ENCODE measurements at places on chromosomes 2 and 18.

GRCh38 chr2:207194028-207194427 lies 28.3 kb upstream of the KLF7 start:
- DNase-seq = no peak

DNA sequence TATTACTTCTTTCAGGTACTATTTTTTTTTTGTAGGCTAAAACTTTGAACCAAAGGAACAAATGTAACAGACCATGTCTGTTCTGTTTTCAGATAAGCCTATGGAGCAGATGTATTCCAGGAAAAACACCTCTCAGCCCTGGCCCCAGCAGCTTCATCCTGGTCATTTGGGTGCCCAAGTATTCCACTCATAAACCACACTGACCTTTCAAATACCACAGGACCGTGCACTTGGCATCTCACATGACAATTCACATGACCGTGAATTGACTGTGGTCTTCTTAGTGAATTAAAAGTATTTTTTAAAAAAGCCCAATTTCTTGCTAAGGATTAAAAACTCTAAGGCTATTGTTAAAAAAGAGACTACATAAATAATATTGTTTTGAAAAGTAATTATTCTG lies 50.2 kb downstream of the SMIM21 start:
- DNase-seq = no peak

DNA sequence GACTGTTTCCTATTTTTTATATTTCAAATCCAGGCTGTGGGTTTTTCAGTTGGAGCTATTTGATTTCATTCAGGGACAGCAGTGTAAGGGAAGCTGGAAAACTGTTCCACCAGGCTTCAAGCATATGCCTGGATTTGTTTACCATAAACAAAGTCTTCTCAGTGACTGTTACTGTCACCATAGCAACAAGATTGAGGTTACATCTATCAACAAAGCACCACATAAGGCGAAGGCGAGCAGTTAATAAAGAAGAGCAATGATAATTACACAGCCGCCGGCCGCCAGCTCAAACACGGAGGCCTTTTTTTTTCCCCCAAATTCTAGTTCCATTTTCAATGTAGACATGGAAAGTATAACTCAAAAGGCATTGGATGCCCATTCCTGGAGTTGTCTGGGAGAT lies 553.7 kb upstream of the SYT4 start:
- DNase-seq = no peak

DNA sequence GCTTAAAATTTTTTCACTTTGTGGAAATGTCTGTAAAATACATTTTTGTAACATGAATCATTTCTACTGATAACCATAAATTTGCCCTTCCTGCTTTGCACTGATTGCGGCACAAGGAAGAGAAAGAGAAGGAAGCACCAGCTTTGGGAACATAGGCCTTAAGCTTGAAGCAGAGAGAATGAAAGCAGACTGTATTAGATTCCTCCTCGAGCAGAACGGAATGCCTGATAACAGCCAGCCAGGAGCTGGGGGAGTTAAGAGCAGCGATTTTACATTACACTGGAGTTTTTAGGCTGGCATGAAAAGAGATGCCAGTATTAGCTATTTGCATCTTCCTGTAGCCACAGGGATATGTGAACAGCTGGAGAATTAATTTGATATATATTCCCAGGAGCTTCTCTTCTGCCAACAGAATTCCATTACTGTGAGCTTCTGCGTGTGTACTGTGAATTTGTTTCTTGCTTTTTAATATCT lies 33.5 kb downstream of the CRIM1 start:
- DNase-seq = no peak

DNA sequence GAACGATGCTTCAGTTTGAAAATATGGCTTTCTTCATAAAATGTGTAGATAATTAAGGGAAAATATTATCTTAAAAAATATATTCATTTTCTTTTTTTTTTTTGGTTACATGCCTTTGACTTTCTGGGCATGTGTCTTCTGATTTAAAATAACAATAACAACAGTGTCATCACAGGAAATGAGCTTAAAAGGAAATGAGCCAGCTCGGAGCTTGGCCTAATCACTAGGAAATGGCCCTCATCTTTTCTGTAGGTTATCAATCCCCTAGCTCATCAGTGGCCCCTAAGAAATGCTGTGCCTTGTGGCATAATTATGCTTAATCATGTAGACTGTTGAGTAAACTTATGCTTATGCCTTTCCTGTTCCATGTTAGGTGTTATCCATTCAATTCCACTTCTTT lies 141.8 kb upstream of the FHL2 start:
- DNase-seq = no peak

DNA sequence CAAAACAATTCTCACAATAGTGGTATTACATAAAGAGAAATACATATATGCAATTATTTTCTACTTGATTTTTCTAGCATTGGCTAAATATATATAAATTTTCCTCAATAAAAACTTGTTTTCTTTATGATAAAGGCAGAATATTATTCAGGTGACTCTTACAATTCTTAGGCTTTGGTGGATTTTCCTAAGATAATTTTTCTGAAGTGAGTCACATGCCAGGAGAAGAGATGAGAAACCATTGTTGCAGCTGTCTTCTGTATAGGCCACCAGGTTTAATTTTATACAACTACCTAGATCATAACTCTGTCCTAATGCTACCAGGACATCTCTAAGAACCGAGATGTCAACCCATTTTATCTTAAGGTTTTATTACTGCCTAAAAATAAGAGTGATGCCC lies 552.4 kb upstream of the CDH2 start:
- no peak for DNase-seq

- no peak for DNase-seq
Measured at GRCh38 chr2:18402-19271, 27.7 kb downstream of the FAM110C start.

DNA sequence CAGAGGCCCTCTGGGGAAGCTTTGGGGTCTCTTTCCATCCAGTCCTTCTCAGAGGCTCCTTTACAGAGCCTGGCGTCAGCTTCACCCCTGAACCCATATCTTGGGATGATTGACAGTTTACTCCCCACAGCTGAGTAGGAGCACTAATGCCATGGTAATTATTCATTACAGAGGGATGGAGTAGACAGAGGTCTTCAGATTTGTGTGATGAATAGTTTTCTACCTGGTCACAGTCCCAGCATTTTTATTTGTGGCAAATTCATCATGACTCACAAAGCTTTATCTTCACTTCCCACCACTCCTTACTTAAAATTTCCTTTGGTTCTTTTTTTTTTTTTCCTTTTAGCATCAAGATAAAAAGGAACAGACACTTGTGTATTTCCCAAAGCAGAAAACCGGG lies 104.2 kb downstream of the CCDC85A start:
- no peak for DNase-seq

- DNase-seq = no peak
Measured at GRCh38 chr2:101766337-101766736, 68.8 kb downstream of the MAP4K4 start.

DNA sequence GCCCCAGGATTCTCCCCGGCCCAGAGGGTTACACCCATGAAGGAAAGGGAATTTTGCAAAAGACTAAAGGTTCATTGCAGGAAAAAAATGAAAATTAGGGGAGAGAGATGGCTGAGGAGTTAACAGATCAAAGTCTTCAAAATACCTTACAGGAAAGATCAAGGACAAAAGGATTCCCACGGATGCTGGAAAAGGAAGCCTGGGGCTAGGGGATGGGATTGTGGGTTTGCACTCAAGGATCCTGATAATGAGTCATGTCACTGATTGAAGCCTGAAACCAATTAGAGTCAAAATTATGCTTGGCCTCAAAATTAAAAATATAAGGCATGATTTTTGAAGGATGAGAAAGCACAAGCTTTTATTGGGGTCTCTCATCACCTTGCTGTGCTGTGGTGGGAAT lies 32.6 kb upstream of the COPS8 start:
- DNase-seq = no peak

GRCh38 chr2:37449761-37450296 lies 105.4 kb downstream of the QPCT start:
- DNase-seq = no peak

DNA sequence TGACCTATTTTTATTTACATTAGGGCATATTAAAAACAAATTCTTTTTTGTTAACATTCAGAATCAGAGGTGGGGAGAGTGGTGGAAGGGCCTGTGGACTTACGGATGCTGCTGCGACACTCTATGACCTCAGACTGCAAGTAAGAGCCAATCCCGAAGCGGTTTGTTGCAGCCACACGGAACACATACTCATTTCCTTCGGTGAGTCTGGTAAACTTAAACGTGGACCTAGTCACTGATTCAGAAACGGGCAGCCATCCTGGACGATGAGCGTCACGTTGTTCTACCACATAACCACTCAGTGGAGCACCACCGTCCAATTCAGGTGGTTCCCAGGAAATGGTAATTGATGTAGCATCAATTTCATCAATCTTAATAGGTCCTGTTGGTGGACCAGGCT lies 61.9 kb downstream of the PLEKHA3 start:
- no peak for DNase-seq

DNA sequence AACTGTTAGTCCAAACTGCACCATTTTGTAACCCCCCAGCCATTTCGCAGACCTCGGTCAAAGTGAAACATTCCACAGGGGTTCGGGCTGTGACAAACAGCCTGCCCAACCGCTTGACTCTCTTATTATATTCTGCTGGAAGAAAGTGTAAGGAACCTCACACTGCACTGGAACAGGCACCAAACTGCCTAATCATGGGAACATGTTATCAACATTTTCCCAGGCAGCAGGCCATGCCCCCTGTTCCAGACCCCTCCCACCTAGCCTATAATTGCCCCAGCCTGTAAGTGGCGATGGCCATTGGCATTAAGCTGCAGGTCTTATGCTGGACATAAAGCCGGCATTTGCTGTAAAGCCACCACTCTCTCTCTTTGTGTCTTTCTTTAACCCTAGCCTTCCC lies 16.9 kb downstream of the LYG2 start:
- no peak for DNase-seq

DNA sequence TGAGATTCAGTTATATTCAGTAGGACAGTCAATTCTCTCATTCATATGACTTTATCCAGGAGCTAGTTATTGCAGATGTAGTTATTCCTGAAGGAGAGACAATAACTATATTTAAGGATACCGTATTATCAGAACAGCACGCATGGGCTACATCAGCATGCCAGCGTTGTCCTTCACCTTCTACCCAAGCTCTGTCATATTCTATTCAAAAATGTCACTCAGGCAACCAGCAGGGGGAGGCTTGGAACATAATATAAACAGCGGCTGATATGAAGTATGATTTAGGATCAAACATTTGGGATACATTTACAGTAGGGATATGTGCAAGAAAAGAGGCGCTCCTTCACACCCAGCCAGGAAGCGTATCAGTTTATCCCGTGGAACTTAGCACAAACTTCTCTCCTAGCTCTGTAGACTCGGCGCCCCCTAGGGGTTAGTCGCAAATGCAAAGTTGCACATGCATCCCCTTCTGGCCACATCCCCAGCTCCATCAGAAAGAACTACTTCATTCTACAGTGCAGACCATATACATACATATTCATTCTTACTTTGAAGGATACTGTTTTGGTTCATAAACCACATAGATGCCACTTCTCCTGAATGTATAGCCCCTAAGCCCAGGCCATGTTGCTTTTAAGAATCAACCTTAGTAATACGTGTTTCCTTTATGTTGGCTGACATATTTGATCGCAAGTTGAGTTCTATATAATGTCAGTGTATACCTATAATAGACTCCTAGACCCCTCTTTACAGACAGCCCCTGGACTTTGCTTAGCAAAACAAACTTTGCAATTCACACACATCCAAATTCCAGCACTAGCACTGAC lies 759.4 kb downstream of the ADCYAP1 start:
- DNase-seq = no peak

- no peak for DNase-seq
Measured at GRCh38 chr2:74399785-74400184, 19.7 kb upstream of the DCTN1 start.

DNA sequence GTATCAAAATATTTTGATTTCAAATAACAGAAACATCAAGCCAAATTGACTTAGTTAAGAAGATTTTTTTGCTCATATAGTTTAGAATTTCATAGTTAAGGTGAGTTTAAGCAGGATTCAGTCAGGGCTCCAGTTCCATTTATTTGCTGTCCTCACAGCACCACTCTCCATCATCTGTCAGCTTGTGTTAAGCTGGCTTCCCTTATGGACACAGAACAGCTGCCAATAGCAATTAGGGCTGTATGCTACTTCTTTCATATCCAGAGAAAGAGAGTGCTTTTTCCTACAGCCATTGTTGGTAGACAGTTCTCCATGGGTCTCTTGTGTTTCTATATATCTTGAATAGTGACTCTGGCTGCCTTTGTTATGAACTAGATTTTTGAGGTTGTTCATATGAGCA lies 95.4 kb upstream of the CYP20A1 start:
- no peak for DNase-seq

GRCh38 chr2:235626658-235627057 lies 132.8 kb downstream of the AGAP1 start:
- DNase-seq = no peak

- DNase-seq = no peak
Measured at GRCh38 chr2:69618362-69618761, 25.2 kb downstream of the AAK1 start.

DNA sequence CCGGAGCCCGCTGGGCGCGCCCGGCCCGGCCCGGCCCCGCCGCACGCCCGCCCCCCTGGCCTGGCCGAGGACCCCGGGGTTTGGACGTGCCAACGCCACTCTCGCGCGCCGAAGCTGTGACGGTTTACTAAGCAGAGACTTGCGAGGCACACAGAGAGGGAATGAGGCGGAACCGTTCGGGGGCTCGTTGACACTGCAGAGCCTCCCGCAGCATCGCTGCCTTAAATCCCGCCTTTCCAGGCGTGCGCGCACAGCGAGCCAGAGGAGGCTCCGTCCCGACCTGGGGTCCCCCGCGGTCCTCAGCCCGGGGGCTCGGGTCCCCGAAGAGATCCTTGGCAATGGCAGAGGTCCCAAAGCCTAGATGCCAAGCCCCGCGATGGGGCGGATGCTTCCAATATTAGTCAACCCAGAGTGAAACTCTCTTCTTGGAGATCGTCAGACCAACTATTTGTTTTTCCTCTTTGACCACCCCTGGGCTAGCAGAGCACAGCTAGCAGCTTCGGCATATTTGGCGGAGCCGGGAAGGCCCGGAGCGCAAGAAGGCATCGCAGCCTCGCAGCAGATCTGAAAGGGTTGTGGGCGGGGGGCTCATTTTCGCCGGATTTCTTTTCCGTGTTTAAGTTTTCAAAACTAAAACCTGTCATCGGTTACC lies at the start of gene ZNF385B:
ZNF385B (minus strand) TSS at position 197 of the 652 bp plus-strand sequence.
- DNase-seq = no peak

DNA sequence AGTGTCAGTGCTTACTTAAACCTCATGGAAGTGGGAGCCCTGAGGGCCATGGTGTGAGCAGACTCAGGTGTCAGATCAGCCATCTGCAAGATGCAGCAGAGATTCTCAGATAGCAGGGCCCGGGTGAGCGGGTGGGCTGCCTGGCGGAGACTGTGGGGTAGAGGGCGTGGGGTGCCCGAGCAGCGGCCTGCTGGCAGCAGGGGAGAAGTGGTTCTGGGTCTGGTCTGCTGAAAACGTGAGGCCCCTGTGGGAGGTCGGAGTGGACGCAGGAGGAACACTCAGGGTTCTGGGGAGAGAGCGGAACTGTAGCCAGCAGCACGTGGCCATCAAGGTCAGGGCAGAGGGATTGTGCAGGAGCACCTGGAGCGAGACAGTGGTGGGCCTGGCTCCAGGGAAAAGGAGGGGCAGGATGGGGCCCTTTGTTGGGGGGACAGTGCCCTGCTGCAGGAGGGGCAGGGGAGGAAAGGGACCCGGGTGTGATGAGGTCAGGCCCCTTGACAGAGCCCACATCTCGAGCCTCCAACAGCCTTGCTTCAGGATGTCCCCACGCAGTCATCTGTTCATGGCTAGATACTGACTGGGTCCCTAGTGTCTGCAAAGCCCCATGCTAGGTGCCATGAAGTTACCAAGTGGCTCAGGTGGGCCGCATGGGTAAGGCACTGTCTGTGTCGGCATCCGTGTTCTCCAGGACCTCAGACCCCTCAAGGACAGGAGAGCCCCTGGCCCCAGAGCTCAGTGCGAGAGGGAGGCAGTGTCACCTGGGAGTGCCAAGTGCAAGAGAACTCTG lies 2.7 kb upstream of the ESPNL start:
- no peak for DNase-seq

All from activated CD4-positive, alpha-beta T cell treated with anti-CD3 and anti-CD28 coated beads, Interleukin-2, amount 50 U/mL, for 4 hours (primary cell).